ENCODE measurements at places on chromosomes 4 and X. TPM values are rescaled to one million over a fixed set of nuclear protein-coding genes. Genes with fewer than 3 reads are reported as not detected.
A peak's percentile ranks its signal among the peaks of the same experiment; 100 is the strongest.

- DNase-seq, result no peak
These were observed 14.8 kb upstream of the CUL4B start for GRCh38 chrX:120575379-120576114.

SPANXA1 gene
- not detected for total RNA-seq

DNA sequence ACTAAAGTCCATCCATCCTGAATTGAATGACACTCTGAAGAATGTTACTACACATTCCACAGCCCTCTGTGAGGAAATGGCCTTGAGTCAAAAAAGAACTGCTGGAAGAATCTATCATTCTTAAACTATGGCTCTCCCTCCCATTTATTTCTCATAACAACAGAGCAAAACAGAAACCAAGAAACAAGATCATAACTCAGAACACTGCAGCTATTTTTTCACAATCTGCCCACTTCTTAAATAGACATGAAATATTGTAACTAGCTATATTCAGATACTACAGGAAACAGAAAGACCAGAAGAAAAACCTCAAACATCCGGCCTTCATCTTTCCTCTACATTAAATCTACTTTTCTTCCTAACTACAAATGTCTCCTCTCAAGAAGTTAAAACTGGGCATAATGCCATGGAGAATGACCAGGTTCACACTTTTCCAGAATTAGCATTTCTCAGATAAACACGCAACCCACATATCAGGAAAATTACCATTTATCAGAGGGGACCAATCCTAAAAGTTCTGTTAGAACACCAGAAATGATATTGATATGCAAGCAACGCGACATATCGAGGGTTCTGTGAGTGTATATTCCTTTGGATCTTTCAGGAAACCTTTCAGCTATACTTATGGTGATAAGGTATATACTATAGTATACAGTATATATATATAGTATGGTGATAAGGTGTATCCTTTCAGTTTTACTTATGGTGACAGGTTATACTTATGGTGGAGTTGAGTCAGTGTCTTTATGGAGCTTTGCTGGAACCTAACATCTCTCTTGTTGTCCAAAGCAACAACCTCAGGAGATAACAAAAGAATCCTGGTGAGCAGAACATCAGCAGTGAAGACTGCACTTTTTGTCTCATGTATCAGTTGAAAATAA is 60.4 kb upstream of the IRF2 start:
- DNase-seq, result peak; percentile 75

DNA sequence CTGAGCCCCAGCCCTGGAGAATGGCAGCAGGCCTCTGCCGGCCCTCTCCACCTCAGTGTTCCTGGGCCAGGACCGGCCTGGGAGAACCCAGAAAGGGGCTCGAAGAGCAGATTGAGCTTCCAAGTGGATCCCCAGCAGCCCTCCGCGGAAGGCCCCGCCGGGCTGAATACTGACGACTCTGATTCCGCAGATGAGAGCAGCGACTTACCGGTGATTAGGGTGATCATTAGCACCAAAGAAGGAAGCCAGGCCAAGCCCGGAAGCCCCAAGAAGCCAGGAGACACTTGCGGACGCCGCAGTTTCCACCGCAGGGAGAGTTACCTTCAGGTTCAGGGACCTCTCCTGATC is 876 bp downstream of the LOC101059915 start:
- DNase-seq, result no peak

SCD5 gene
- 27.2 TPM for total RNA-seq

DNA sequence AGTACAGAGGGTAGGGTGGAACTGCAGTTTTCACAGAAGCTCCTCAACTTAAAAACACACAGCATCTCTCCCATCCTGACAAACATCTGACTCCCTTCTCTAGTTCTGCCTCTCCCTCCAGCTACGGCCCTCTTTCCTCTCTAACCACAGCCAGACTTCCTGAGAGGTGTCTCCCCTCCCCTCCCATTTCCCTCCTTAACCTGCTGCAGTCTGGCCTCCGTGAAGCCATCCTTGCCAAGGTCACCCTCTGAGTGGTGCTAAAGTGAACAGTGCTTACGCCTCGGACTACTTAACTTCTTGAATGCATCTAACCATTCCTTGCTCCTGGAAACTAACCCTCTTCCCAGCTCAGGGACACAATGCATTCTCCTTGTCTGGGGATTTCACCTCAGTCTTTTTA is 53.3 kb downstream of the RTL5 start:
- DNase-seq, result no peak

MAGEA6 gene
- total RNA-seq, result not detected

DNA sequence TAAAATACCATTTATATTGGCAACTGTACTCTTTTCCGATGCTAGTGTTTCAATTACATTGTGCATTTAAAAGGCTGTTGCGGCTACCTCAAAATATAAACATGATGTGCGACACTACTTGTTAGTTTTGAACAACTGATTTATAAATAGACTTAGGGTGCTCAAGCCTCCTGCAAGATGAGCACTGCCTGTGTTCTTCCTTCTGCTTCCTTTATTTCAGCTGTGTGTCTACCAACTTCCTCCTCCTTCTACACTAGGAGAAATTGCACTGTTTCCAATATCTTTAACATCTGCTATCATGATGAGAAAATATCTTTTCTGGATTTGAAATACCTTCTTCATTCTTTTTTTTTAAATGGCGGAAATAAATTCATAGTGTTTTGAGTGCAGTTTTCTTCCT is 24.0 kb downstream of the TET2 start:
- DNase-seq, result no peak

CT45A10 gene
- not detected for total RNA-seq

KIF4A gene
- total RNA-seq, result 0.24 TPM

GRCh38 chrX:152958047-152958446 is 35.9 kb downstream of the PNMA5 start:
- DNase-seq, result no peak

DNA sequence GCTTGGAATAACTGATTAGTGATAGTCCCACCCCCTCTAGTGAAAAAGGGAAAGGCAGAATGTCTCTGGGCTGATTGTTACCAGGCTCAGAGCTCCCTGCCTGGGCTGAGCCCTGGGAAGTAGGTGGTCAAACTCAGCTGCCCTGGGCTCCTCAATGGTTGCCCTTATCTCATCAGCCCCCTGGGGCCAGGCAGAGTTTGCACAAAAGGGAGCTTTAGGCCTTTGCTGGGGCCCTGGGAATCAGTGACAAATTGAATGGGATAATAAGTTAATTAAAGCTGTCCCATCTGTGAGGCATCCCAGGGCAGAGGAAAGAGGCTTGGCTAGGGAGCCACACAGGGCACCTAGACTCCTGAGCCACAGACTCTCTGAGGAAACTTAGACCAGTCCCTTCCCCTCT is 89.0 kb downstream of the EFNB1 start:
- no peak for DNase-seq

GRCh38 chr4:24655971-24656370 is 71.6 kb upstream of the DHX15 start:
- no peak for DNase-seq

DNA sequence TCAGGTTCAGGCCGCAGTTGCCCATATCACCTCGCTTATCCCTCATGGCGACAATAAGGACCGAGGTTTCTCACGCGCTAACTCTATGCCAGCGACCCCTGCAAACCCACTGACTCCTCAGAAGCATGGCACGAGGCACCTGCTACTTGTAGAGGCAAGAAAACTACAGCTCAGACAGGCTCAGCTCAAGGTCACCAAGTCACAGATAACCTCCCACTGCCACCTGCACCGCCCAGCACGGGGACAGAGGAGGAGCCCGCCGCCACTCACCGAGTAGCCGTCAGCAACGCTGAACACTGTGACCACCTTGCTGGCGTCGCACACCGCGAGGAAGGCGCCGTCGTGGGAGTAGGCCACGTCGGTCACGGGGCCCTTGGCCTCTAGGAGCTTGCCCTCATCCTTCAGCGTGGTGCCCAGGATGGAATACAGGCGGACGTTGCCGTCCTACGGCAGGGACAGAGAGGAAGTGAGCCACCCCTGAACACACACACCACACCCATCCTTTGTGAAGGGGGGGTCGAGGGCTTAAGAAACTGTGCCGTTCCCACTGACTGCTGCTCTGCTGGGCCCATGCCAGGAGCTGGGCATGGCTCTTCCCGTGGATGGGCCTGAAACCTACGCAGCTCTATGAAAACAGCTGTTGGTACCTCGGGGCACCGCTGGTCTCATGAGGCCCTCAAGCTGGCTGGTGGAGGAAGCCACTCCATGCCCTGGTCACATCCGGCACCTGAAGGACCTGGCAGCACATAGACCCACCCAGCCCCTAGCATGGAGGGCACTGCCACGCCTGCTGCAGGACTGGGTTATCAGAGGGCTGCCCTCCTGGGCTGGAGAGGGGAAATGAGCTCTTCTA is 38.9 kb downstream of the WDR1 start:
- DNase-seq, result no peak

DNA sequence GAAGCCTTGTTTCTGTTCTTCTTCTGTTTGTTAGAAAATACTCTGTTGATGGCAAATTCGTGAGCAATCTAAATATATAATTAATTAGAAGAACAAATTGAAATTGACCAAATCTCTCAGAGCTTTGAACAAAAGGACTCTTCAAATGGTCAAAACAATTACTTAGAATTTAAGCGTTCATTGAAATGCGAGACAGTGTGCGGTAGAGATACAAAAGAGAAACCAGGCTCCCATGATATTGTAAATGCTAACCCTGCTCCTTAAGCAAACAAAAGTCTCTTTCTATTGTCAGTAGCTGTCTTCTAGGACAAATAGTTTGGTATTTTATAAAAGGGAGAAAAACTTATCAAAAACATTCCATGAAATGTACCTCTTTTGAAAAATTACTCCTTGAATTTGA is 453.4 kb upstream of the MAGEB2 start:
- DNase-seq, result no peak

DNA sequence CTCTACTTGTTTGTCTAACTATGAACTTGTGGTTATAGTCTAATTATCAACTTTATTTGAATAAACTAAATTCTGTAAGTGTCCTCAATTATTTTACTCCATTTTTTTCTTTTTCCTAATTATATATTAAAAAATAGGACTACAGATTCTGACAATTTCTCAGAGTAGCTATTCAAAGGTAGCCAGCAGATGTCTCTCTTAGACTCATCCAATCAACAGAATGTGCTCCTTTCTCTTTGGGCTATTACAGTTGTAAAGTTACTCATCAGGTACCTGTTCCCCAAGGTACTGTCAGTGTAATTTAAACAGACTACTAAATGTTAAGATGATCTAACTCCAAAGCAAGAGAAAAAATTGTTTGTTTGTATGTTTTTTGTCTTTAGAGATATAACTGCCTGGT is 248.6 kb downstream of the PCDH18 start:
- peak; percentile 43 for DNase-seq

DNA sequence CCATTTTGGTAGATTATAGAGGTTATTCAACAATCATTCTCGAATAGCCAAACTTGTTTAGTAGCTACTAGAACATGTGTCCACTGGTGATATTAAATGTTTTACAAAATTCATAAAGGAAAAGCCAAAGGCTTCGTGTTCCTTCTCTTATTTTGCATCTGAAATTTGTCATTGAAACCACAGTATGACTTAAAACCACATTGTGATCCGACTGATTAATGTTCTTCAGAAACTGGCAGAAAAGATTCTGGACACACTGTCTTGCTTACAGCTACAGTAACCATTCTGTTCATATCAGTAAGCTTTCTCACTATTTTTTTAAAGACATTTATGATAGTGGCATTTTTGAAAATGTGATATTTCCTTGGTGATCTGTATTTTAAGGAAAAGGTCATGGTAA is 2.6 kb upstream of the SMARCA1 start:
- DNase-seq, result no peak

CLCN4 gene
- 6.3 TPM for total RNA-seq

DNA sequence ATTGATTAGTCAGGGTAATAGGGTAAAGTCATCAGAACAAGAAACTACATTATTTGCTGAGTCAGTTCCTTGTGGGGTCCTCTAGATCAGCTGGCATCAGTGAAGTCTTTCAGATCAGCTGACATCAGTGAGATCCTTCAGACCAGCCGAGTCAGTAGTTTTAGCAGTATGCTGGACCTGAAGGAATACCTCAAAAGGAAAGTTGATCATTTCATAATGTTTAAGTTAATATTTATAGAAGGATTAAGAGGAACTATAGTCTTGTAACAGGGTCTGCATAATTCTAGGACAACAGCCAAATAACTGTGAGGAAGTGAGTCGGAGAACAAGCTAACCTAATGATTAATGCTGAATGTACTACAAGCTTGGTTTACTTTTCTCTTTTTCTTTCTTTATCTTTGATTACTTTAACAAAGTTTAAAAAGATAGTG is 958 bp upstream of the UGT2B7 start:
- DNase-seq, result no peak

ABLIM2 gene
- total RNA-seq, result 0.96 TPM

- DNase-seq, result no peak
These were observed 1365.8 kb upstream of the DIAPH2 start for GRCh38 chrX:95318882-95319281.

GRCh38 chrX:119755981-119756533 is 2.3 kb upstream of the SOWAHD start:
- DNase-seq, result no peak

GRCh38 chr4:6446538-6447451 is 25.6 kb downstream of the PPP2R2C start:
- DNase-seq, result peak; percentile 3

FGF13 gene
- 25.3 TPM for total RNA-seq

DNA sequence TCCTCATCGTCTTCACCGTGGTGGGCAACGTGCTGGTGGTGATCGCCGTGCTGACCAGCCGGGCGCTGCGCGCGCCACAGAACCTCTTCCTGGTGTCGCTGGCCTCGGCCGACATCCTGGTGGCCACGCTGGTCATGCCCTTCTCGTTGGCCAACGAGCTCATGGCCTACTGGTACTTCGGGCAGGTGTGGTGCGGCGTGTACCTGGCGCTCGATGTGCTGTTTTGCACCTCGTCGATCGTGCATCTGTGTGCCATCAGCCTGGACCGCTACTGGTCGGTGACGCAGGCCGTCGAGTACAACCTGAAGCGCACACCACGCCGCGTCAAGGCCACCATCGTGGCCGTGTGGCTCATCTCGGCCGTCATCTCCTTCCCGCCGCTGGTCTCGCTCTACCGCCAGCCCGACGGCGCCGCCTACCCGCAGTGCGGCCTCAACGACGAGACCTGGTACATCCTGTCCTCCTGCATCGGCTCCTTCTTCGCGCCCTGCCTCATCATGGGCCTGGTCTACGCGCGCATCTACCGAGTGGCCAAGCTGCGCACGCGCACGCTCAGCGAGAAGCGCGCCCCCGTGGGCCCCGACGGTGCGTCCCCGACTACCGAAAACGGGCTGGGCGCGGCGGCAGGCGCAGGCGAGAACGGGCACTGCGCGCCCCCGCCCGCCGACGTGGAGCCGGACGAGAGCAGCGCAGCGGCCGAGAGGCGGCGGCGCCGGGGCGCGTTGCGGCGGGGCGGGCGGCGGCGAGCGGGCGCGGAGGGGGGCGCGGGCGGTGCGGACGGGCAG is 792 bp downstream of the ADRA2C start:
- DNase-seq, result no peak

- no peak for DNase-seq
These were observed 6.6 kb downstream of the TIMM17B start for GRCh38 chrX:48890934-48891401.

DNA sequence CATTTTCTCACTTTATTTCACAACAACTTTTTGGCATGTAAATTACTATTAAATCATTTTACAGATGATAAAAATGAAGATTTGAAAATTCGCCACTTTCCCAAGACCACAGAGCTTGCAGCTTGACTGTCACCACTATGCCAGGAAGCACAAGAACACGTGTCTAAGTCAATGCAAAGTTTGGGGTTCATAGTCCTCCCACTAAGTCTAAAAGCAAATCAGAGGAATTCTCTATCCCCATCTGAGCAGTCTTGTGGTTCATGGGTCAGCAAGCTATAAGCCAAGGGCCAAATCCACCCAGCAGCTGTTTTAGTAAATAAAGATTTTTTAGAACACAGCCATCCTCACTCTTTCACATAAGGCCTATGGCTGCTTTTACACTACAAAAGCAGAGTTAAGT is 833.3 kb upstream of the INTU start:
- DNase-seq, result peak; percentile 48
